ENCODE measurements at places on chromosomes 13 and 19. TPM values are rescaled to one million over a fixed set of nuclear protein-coding genes. Genes with fewer than 3 reads are reported as not detected.

POGLUT2 gene
- polyA plus RNA-seq, result 7.1 TPM

FBXL3 gene
- polyA plus RNA-seq, result 38.7 TPM

ZNF506 gene
- 7.8 TPM for polyA plus RNA-seq

KANK2 gene
- 269 TPM for polyA plus RNA-seq

WTIP gene
- 73.4 TPM for polyA plus RNA-seq

SRRM5 gene
- polyA plus RNA-seq, result 0.69 TPM

CLIP3 gene
- 8.9 TPM for polyA plus RNA-seq

ZNF534 gene
- not detected for polyA plus RNA-seq

FGF14 gene
- polyA plus RNA-seq, result 0.59 TPM

ABCC4 gene
- 0.54 TPM for polyA plus RNA-seq

CCDC61 gene
- polyA plus RNA-seq, result 19.4 TPM

CD33 gene
- polyA plus RNA-seq, result 1.4 TPM

BLOC1S3 gene
- polyA plus RNA-seq, result 2.9 TPM

CALR gene
- polyA plus RNA-seq, result 296 TPM

MCEMP1 gene
- polyA plus RNA-seq, result 0.10 TPM

INAFM1 gene
- polyA plus RNA-seq, result 81.7 TPM

CLDND2 gene
- 2.0 TPM for polyA plus RNA-seq

ARRDC2 gene
- polyA plus RNA-seq, result 82.5 TPM

KIR2DL3 gene
- not detected for polyA plus RNA-seq

KIR2DL4 gene
- 0.72 TPM for polyA plus RNA-seq

CC2D1A gene
- 22.3 TPM for polyA plus RNA-seq

SLC25A41 gene
- polyA plus RNA-seq, result 1.8 TPM

MTUS2 gene
- 12.1 TPM for polyA plus RNA-seq

ZIK1 gene
- polyA plus RNA-seq, result 2.4 TPM

EID2B gene
- 0.75 TPM for polyA plus RNA-seq

KLHL1 gene
- polyA plus RNA-seq, result not detected

ZNF813 gene
- 2.3 TPM for polyA plus RNA-seq

ZSCAN4 gene
- not detected for polyA plus RNA-seq

TTC9B gene
- 0.26 TPM for polyA plus RNA-seq

ATP4B gene
- not detected for polyA plus RNA-seq

LIG1 gene
- 3.4 TPM for polyA plus RNA-seq

Data from aorta (tissue), 5 donors.